Pons (tissue), 1 donor: ENCODE measurements at places on chromosomes 6 and 20.

DNA sequence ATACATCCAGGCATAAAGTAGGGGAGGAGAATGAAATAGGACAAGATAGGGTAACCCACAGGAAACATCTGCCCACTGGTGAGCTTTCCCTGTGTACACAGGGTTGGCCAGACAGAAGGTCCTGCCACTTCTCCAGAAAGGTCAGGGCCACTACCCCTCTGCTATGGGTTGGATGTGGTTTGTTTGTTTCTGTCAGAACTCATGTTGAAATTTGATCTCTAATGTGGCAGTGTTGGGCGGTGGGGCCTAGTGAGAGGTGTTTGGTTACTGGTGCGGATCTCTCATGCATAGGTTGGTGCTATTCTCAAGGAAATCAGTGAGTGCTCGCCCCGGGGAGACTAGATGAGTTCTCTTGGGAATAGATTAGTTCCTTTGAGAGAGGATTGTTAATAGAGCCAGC, 15.6 kb upstream of the MAS1 start:
- DNase-seq, result no peak

GRCh38 chr20:62050166-62051120, 15.2 kb downstream of the TAF4 start:
- no peak for DNase-seq

GRCh38 chr6:12968290-12968689, 251.7 kb downstream of the PHACTR1 start:
- DNase-seq, result no peak

GRCh38 chr6:487956-488355, 96.4 kb downstream of the IRF4 start:
- DNase-seq, result peak; percentile 90

GRCh38 chr20:56360133-56360907, 1.5 kb downstream of the FAM210B start:
- DNase-seq, result no peak

- no peak for DNase-seq
Observed at GRCh38 chr6:11522812-11523605, 14.5 kb upstream of the TMEM170B start.

- no peak for DNase-seq
Observed at GRCh38 chr20:62282877-62283503, 19.8 kb upstream of the ADRM1 start.

DNA sequence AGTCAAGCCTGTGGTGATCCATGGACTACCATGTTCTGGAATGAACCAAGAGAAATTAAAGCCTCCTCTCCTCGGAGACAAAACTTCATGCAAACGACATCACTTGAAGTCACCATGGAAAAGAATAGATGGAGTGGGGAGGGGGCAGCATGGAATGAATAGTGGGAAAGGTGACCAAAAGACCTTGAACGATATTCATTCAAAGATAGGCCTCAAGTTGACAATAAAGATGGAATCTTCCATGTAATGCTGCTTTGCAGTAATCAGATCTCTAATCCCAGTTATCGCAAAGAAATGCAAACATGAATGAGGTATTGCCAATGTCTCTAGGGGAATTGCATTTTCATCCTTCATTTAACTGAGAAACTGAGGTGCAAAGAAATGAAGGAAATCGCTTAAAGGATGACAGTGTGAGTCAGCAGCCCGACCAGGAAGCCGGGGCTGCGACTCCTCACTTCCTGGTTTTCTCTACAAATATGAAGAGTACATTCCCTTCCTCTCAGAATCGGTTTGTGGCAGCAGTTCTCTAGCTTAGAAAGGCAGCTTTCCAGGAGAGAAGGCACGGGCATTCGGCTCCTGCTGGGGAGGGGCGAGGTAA, 65.6 kb upstream of the RREB1 start:
- DNase-seq, result peak; percentile 32

- DNase-seq, result no peak
Observed at GRCh38 chr6:56906752-56907151, 48.2 kb upstream of the BEND6 start.

DNA sequence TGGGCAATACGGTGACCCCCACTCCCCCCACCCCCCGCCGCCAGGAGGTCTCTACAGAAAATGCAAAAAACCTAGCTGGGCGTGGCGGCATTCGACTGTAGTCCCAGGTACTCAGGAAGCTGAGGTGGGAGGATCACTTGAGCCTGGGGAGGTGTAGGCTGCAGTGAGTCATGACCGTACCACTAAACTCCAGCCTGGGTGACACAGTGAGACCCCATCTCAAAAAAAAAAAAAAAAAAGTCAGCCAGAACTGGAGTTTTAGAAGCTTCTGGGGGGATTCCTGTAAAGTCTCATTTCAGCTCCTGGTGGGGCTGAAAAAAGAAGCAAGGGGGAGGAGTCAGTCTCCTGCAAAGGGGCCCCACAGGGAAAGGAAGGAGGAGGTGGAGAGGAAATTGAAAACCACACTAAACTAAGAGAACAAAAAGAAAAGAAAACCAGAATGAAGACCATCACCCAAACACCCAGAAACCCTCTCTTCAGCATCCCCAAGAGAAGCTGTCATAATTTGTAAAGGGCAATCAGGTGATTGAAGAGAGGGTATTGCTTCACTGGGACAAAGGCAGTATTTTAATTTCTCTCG, 50.4 kb downstream of the NOL4L start:
- DNase-seq, result no peak

- no peak for DNase-seq
Observed at GRCh38 chr6:162435071-162435470, 292.5 kb downstream of the PRKN start.

- no peak for DNase-seq
Observed at GRCh38 chr6:144315226-144315980, 30.3 kb downstream of the UTRN start.

GRCh38 chr6:159254186-159254585, 85.0 kb downstream of the FNDC1 start:
- no peak for DNase-seq

- no peak for DNase-seq
Observed at GRCh38 chr6:170030821-170031471, 259.9 kb downstream of the DLL1 start.

GRCh38 chr20:11210611-11211010, 536.8 kb upstream of the JAG1 start:
- DNase-seq, result no peak

- DNase-seq, result no peak
Observed at GRCh38 chr6:144908004-144908403, 622.9 kb downstream of the UTRN start.

GRCh38 chr20:48797275-48797825, 30.4 kb downstream of the PREX1 start:
- peak; percentile 96 for DNase-seq

DNA sequence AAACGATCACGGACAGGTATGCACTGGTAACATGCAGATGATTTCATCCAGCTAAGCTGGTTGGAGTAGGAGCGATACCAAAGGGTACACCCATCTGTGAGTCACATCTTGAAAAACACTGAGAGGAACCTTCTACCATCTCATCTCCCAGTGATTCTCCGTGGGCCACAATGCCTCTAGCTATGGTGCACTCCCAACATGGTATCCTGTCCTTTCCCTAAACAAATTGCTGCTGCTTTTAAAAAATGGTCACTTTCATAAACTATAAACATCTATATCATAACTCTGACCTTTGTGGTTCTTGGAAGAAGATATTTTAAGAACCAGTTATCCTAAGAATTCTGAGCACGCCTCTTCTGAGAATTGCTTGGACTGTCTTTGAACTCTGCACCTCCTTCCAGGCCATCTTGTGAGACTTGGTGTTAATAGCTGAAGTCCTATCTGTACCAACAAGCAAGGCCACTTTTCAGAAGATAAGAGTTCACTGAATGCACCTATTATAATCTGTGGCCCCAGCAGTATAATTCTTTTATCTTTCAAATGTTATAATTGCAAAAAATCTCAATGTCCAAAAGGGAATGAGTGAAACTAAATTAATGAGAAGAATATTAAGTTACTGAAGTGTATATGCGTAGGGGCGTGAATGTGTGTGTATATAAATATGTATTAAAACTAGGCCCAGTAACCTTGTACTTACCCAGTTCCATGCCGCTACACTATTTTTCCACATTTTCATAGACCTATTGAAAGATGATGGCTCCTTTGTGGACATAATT, 70.5 kb upstream of the TPD52L1 start:
- no peak for DNase-seq

GRCh38 chr6:157075549-157076450, 247.5 kb downstream of the TMEM242 start:
- no peak for DNase-seq

GRCh38 chr20:48827855-48828733, at the start of gene PREX1:
Gene PREX1, minus strand, starts transcription at chr20:48827999. Its CDS starts 139 bp downstream, at chr20:48827860.
- peak; percentile 69 for DNase-seq

- DNase-seq, result no peak
Observed at GRCh38 chr20:40980828-40981310, 47.8 kb upstream of the TOP1 start.

GRCh38 chr6:108694816-108695215, 134.1 kb downstream of the FOXO3 start:
- DNase-seq, result no peak

DNA sequence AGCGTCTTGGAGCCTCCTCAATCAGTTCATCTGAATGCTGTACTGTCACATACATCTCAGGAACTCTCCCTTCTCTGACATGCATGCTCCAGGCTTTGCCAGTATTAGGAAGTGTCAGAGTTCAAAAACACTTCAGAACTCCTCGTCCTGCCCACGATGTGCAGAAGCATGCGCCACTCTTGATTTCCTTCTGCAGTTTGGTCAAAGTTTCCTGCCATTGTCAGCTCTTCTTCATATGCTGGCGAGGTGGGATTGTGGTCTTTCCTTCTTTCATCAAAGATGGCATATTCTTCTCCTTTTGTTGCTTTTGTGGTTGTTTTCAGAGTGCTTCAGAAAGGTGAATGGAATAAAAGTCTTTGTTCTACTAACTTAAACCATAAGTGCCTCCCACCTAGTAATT, 21.0 kb downstream of the SLC13A3 start:
- DNase-seq, result no peak

- no peak for DNase-seq
Observed at GRCh38 chr20:35257175-35257909, 20.6 kb downstream of the MMP24OS start.

- no peak for DNase-seq
Observed at GRCh38 chr6:40579101-40579500, 8.1 kb downstream of the LRFN2 start.

GRCh38 chr6:11424395-11425034, 113.0 kb upstream of the TMEM170B start:
- no peak for DNase-seq

- DNase-seq, result no peak
Observed at GRCh38 chr6:139378882-139379341, 4.5 kb upstream of the CITED2 start.

DNA sequence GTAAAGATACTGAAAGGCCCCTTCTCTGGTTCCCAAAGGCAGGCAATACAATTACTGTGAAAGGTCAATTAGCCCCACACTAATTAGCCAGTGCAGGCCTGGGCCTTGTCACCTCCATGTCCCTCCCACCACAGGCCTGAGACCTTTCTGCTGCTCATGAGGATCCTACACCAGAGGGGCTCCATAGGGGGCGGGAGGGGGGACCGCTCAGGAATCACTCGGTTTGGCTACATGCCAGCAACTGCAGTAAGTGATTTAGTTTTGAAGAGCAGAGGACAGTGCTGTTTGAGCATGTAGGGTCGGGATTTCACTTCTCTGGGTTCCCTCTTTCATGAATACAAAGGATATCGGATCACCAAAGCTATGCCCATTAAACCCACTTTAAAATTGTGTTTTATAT, 455.6 kb downstream of the PRKN start:
- no peak for DNase-seq

DNA sequence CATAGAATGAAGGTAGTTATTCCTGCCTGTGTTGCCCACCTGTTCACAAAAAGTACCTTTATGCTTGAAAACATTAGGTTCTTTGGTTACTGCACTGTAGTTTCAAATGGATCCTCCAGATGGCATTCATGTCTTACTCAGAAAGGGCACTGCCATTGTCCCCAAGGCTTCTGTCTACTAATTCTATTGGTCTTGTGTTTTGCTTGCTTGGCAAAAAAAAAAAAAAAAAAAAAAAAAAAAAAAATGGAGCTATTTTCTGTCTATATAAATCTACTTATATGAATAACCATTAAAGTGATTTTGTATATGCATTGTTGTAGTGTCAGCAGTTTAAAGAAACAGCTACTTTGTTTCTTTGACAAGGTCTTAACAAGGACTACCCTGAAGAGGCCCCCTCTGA, 12.7 kb upstream of the EFHC1 start:
- DNase-seq, result peak; percentile 48

GRCh38 chr6:64914124-64914523, 792.9 kb downstream of the EYS start:
- no peak for DNase-seq

- DNase-seq, result no peak
Observed at GRCh38 chr6:14995966-14996602, 249.8 kb upstream of the JARID2 start.

DNA sequence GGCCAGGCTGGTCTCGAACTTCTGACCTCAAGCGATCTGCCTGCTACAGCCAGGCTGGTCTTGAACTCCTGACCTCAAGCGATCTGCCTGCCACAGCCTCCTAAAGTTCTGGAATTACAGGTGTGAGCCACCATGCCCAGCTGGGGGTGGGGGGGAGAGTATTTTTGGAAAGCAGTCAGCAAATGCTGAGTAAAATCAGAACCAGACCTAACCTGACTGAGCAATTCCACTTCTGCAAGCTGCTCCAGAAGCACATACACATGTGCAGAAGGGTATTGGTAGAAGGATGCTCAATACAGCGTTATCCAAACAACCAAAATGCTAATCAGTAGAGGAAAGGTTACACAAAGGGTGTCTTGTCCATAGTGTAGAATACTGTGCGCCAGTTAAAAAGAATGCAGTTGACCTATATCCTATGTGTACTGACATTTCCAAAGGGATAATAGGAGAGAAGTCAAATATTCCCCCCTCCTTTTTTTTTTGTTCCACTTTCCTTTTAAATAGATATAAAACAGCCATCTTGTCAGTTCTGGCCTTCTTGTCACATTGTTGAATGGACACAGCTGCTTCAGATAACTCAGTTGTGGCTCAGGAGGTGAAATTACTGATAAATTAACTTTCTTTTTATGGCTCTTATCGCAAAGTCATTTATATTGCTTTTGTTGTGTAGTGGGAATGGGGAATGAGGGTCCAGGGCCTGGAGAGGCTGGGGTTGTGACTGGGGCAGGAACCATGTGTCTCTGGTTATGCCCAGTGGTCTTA, 74.6 kb downstream of the DTD1 start:
- DNase-seq, result no peak

- no peak for DNase-seq
Observed at GRCh38 chr6:36917541-36918193, 31.9 kb downstream of the C6orf89 start.
